ENCODE measurements at places on chromosomes 2 and 18. TPM values are rescaled to one million over a fixed set of nuclear protein-coding genes. Genes with fewer than 3 reads are reported as not detected.

GRCh38 chr2:218477247-218477646 lies 58.3 kb downstream of the VIL1 start:
- DNase-seq, result no peak

DNA sequence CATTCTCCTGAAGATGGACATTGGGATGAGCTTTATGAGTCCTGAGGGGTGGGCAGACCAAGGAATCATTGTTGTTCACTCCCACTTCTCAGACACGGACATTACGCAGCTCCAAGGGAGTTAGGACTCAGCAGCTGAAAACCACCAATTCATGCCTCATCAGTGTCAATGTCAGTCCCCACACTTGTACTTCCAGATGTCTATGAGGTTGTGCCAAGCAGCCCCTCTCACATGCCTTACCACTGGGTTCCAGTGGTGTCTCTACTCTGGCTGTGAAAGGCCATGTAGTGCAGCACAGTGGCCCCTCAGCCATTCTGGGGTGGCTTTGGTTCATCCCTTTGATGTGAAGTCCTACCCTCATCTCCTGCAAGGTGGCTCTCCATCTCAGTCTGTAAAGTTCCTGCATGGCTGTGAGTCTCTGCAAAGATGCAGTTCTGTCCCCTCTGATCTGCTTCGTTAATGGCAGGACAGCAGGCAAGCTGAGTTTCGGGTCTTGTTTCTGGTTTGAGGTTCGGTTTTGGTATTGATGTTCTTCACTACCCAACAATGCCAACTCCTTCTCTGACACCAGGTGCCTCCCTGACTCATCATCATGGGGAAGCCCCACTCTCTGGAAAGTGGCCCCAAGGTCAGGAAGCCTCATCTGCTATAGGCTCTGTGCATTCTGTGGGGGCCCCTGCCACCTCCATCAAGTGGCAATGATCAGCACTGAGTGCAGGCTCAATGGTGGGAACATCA lies 14.0 kb upstream of the COL6A3 start:
- no peak for DNase-seq

GRCh38 chr2:57821088-57821487 lies 225.5 kb upstream of the VRK2 start:
- no peak for DNase-seq

Gene PSMA8
- not detected for polyA plus RNA-seq

DNA sequence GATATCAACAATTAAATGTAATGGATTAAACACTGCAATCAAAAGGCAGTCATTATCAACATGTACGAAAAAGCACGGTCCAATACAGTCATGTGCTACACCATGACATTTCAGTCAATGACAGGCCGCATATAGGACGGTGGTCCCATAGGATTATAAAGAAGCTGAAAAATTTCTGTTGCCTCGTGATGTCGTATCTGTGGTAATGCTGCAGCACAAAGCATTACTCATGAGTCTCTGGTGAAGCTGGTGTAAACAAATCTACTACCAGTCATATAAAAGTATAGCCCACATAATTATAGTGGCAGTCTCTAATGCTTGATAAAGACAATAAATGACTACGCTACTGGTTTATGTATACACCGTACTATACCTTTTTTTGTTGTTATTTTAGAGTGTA lies 58.4 kb downstream of the RABL2A start:
- DNase-seq, result no peak

DNA sequence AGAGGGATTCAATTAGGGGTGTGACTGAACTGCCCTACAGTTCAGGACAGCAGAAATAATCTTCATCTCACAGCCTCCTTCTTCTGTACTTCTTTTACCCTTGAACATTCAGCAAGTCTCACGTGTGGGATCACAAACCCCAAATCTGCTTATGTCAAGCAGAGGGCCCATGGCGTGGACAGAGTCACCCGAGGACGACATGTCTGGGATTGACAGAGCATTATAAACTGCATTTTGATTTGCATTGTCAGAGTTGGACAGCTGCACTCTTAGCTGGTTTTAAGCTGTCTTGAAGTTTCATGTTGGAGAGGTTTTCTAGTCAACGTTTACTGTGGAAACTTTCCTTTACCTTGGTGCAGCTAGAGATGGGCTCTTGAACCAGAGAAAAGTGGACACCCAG lies 26.4 kb downstream of the MGAT5 start:
- no peak for DNase-seq

DNA sequence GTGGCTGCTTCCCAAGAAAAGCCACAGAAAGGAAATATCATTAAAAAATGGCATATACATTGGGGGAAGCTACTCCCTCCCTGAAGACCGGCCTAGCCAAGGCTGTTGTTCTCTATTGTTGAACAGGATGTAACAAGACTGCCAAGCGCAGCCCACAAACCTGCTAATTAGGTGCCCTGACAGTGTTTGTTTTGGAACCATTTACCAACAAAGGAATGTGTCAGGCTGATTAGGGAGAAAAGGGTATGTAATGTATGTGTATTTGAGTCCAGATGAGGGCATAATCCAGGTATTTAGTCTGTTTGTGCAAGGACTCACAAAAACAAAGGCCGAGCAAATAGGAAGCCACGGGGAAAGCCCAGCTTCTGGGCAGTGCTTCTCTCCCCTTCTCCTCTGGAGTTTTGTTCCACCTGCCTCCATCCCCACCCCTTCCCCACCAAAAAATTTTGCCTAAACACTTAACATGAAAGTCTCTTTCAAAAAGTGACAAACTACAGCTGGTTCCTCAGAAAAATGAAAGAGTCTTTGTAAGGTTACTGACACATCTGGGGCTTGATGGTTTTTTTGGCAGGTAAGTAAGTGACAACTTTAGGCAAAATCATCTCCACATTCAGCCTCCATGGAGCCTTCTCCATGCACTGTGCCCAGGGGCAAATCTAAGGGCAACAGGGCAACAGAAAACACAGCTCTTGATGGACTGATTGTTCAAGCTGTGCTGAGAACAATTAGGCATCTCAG lies 78.3 kb upstream of the FZD5 start:
- DNase-seq, result no peak

Gene C2orf81
- 9.0 TPM for polyA plus RNA-seq

GRCh38 chr2:5125017-5125730 lies 567.0 kb upstream of the SOX11 start:
- DNase-seq, result no peak

GRCh38 chr2:175786471-175787124 lies 215.5 kb downstream of the LNPK start:
- no peak for DNase-seq

DNA sequence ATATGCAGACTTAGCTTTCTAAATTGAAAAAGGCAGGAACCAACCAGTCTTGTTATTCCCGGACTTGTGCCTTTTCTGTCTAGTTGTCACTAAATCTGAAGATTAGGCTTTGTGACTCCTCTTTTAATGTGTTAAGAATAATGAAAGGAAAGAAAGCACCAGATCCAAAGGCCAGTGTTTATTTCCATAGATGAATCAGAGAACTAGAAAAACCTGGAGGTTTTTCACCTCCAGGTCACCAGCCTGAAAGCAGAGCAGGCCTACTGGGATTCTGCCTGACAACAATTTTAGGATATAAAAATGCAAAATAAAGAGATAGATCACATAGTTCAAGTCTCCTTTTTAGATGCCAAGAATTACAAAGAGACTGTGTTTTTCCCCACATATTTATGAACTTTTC lies 160.4 kb downstream of the GULP1 start:
- DNase-seq, result no peak
